ENCODE measurements at places on chromosomes 6 and 20. TPM values are rescaled to one million over a fixed set of nuclear protein-coding genes. Genes with fewer than 3 reads are reported as not detected.

GRCh38 chr6:951399-952181, 258.7 kb upstream of the EXOC2 start:
- no peak for DNase-seq

GRCh38 chr20:32611286-32611685, 26.2 kb upstream of the NOL4L start:
- no peak for DNase-seq

DNA sequence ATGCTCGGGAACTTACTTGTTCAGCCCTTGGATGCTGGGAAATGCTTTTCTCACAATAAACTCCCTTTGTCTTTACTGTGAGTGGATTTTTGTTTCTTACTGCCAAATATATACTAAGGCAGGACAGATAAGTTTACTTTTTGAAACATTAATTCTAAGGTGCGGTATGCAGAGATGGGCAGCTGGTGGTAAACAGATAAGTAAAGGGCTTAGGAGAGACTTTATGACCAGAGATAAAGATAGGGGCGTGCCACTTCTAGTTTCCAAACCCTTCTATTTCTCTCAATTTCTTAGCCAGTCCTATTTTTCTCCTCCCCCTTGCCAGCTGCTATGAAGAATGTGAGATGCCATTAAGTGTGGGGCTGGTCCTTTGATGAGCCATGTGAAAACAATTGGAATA, 16.3 kb downstream of the SAMD3 start:
- DNase-seq = no peak

GRCh38 chr6:45424451-45424861, 46.7 kb upstream of the SUPT3H start:
- no peak for DNase-seq

GRCh38 chr6:13559968-13560650, 14.3 kb upstream of the SIRT5 start:
- no peak for DNase-seq

DNA sequence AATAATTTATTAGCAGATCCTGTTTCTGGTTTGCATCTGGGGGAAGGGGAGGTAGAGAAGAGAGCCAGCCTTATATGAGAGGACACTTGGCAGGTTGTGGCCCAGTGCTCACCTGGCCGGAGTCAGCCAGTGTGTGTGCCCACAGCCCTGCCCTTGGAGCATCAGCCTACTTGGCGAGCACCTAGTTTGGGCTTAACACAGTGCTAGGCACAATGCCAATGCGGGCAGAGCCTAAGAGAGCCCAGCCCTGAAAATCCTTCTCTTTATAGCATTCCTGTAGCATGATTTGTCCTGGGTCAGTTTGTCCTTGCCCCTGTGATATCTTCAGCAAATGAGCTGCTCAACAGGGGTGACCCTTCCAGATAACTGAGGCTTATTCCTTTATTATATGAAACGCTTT, 73.0 kb downstream of the SLX4IP start:
- DNase-seq = no peak

- no peak for DNase-seq
These were observed 246.1 kb downstream of the LY86 start for GRCh38 chr6:6834356-6835222.

DNA sequence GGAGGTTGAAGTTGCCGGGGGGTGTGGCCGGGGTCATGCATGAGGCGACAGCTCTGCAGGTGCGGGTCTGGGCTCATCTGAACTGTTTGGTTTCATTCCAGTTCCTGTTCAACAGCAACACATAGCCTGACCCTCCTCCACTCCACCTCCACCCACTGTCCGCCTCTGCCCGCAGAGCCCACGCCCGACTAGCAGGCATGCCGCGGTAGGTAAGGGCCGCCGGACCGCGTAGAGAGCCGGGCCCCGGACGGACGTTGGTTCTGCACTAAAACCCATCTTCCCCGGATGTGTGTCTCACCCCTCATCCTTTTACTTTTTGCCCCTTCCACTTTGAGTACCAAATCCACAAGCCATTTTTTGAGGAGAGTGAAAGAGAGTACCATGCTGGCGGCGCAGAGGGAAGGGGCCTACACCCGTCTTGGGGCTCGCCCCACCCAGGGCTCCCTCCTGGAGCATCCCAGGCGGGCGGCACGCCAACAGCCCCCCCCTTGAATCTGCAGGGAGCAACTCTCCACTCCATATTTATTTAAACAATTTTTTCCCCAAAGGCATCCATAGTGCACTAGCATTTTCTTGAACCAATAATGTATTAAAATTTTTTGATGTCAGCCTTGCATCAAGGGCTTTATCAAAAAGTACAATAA, 72.5 kb downstream of the PTPN1 start:
- DNase-seq = no peak

DNA sequence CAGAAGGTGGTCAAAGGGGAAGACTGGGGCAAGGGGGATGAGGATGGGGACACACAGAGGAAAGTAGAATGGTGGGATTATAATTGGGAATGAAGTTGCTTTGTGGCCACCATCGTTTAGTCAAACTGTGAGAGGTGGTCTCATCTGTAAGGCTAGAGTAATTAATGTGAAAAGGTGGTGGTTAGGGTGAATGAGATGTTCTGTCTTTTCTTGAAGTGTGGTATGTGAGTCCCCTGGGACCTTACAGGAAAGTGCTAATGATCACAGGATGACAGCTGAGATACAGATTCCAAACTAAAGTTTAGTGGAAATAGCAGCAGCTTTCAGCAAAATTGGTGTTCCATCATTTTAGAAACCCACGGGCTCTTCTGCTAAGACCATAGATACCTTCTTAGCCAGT, 10.7 kb downstream of the ZFAND3 start:
- no peak for DNase-seq

DNA sequence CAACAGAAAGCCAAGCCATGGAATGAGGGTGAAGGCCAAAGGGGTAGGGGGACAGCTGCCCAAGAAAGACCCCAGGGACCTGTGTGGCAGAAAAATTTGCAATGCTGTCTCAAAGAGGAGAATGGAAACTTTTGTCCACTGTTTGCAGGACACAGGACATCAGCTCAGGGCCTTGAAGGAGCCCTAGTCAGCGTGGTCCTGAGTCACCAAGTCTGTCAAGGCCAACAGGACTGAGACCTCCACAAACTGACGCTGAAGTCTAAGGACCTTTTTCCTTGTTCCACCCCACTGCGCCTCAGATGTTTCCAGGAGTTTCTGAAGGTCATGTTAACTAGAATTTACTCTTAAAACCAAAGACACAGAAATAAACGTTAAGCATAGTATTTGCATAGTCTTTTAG, 31.8 kb upstream of the AVP start:
- DNase-seq = no peak

DNA sequence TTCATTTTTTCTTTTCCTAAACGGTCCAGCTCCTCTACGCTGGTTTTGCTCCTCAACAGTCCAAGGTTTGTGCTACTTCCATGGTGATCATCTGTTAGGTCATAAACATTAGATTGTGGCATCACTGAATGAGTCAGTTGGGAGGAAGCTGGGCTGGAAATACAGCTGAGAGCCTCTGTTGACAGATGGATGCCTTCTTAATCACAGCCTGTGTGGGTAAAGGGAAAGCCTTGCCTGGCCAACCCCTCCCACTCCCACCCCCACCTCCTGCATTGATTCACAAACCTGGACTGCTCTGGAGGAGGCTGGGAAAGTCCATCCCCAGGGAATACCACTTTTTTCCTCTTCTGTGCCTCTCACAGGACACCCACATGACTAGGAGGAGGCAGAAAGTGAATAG, 180.6 kb upstream of the CCN2 start:
- DNase-seq = no peak

GRCh38 chr20:38628580-38629470, 27.2 kb downstream of the ARHGAP40 start:
- DNase-seq = no peak

GRCh38 chr20:17684077-17684888, 2.2 kb upstream of the RRBP1 start:
- DNase-seq = no peak

The FLRT3 gene
- polyA plus RNA-seq = 51.1 TPM

The SIRPD gene
- polyA plus RNA-seq = not detected

The OR2J3 gene
- not detected for polyA plus RNA-seq

The GHRH gene
- not detected for polyA plus RNA-seq

The HLA-DMB gene
- polyA plus RNA-seq = 63.6 TPM

The GABRR1 gene
- polyA plus RNA-seq = 2.7 TPM

The PACRG gene
- polyA plus RNA-seq = 14.8 TPM

The ZNF831 gene
- polyA plus RNA-seq = 0.11 TPM

Data from left renal pelvis (tissue), 4 donors.